CD4-positive, alpha-beta T cell treated with Interleukin-15 for 4 hours (primary cell): ENCODE measurements at places on chromosomes 5 and 9.
A peak's percentile ranks its signal among the peaks of the same experiment; 100 is the strongest.

- DNase-seq = no peak
Measured at GRCh38 chr9:121299467-121300282, 31.7 kb downstream of the GSN start.

DNA sequence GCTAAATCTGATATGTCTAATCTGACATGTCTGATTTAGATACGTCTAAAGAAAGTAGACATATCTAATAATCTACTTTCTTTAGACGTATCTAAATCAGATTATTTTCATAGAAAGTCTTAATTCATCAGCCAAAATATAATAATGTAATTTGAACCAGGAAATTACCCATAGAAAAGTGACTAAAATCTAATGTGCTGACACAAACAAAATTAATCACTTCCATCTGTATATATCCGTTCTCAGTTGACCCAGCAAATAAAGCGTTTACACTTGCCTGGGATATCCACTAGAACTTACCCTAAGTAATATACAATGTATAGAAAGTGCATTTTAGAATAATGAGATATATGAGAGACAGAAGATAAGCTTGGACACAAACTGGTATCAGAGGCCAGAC lies 56.7 kb downstream of the TTLL11 start:
- DNase-seq = no peak

DNA sequence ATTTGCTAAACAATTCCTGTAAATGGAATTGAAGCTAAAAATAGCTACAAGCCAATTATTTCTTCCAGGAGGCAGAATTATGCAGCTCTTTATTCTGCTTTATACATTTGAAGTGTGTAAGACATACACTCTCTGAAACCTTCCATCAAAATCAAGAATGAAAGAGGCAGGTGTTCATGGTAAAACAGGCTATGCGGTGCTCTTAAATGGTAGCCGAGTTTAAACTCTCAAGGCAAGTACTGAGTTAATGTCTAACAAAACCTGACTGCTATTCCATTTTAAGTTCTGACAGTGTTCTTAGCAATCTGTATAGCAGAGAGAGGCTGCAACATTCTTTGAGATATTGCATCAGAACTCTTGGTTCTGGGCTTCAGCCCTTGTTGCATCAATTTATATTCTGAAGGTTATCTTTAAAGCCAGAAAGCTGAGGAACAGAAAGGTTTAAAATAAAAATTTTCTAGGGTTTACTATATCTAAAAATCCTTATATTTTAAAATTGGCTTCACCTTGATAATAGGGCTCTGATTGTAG lies 248.3 kb upstream of the CCNG1 start:
- no peak for DNase-seq

GRCh38 chr5:168468836-168469235 lies 17.4 kb upstream of the RARS1 start:
- no peak for DNase-seq

GRCh38 chr5:143554187-143554717 lies 150.8 kb upstream of the NR3C1 start:
- DNase-seq = no peak

DNA sequence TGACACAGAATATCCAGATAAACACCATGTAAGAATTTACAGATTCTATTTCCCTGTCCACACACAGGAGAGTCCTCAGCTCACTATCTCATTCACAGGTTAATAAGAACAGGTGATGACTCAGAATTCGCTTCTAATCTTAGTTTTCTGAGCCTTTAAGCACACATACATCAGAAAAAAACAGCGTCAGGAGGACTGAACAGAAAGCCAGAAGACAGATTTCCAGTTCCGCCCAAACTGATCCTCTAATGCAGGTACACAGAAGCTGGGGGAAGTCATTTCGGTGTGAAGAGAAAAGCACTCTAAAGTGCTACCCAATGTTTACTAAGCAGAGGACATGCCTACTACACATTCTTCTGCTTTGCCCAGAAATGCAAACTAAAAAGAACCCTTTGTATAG lies 1.6 kb downstream of the CEMIP2 start:
- peak; percentile 70 for DNase-seq

DNA sequence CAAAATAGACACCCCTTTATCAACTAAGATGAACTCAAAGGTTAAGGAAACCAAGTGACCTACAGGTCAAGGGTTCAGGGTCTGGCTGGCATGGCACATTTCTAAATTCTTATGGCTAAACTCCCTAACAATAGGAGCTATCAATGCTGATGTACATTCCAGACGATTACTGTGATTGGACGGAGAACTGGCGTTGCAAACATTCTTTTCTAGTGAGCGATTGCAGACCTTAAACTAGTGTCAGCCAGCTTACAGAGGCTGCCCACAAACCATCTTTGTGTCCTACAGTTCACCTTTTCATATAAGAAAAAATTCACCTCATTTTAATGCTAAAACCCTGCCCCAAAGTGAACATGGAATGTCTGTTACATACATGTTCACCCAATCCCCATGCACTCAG lies 382.9 kb downstream of the MAT2B start:
- DNase-seq = no peak

GRCh38 chr5:149181732-149182131 lies 40.4 kb downstream of the ABLIM3 start:
- DNase-seq = no peak

- DNase-seq = no peak
Measured at GRCh38 chr5:83011985-83012384, 65.2 kb downstream of the TMEM167A start.

- no peak for DNase-seq
Measured at GRCh38 chr5:98217138-98217537, 556.3 kb upstream of the RGMB start.

DNA sequence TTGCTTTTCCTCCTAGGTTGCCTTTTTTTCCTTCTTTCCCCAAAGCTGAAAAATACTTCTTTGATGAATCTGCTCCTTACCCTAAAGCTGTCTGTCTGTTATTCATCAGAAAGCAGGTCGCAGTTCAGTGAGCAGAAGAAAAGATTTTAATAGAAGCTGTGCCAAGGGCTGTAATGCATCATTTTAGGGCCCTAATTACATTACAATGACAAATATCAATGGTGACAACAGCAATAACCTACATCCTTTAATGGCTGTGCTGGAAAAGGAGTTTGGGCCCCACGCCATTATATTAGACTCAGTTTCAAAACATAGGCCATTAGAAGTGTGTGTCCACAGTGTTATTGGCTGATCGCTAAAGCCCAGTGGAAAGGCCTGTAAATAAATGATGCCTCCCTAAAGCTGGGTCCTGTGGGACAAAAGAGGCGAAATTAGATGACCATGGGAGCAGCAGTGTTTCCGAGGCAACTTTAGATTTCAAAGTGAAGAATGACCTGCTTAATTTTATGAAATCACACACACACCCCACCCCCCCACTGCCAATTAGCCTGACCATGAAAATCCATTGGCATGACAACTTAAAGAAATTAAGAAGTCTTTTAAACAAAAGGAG lies 38.4 kb downstream of the TLE4 start:
- DNase-seq = no peak

DNA sequence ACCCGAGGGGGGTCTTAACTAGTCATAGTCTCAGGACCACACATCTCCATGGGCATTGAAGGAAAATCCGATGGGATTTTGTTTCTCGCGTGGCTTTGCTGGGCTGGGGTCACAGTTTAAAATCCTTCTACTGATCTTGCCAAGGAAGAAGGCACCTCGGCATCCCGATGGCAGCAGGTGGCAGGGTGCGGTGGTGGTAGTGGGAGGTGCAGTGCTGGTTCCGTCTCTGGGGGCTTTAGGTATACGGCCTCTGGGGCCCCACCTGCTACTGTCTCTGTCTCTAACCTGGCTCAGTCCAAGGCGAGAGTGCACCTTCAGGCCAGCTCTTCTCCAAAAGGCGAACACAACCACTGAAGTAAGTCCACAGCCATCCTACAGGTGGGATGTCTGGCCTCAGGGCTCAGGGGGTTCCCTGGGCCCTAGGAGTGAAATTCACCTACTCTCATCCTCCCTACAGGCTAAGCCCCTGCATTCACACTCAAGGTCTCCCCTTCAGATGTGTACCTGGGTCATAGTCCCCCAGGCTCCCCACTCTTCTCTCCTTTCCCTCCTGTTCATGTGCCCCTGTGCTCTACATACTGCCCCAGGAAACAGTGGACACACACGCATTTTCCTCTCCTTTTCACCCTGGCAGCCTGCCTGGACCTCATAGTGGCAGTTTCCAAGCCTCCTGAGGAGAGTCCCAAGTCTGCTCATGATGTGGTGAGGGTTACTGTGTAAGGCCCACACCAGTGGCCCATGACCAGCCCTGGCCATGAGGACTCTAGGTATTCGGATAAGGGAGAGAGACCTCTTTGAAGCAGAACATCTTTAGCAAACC lies 736 bp upstream of the FCN2 start:
- no peak for DNase-seq
